ENCODE measurements at places on chromosomes 7 and 10. TPM values are rescaled to one million over a fixed set of nuclear protein-coding genes. Genes with fewer than 3 reads are reported as not detected.

DNA sequence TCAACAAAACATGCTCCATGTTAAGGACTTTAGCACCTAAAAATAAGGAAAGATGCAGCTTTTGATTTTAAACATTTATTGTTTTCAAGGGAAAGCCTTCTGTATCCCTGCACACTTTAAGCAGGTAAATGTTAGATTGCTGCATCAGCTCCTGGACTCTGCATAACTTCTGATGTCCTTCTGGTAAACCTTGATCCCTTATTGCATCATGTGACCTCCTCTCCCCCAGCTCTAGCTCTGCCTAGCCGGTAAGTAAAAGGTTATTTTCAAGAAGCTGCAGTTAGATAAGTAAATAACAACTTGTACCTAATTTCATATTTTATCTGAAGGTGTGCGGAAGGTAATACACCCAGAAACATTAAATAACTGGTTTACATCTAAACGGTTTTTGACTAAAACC is 37.5 kb downstream of the PDK4 start:
- no peak for DNase-seq

DNA sequence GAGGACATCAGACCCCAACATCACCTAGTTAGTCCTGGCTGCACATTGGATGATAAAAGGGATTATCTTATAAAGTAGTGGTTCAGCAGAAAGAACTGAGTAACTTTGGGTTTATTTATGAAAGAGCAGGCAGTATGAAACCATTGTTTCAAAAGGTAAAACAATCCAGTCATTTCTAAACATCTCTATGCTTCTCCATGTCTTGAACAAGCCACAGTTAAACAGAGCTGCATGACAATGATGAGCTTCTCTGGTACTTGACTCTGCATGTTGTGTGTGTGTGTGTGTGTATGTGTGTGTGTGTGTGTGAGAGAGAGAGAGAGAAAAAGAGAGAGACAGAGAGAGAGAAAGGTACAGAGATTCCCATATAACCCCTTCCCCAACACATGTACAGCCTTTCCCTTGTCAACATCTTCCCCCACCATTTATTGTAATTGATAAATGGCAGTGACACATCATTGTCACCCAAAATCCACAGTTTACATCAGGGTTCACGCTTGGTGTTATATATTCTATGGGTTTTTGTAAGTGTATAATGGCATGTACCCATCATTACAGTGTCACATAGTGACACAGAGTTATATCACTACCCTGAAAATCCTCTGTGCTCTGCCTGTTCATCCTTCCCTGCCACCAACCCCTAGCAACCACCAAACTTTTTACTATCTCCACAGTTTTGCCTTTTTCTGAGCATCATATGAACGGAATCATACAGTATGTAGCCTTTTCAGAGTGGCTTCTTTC is 32.8 kb upstream of the SLC18A3 start:
- no peak for DNase-seq

GRCh38 chr7:47780555-47780954 is 167.7 kb downstream of the PKD1L1 start:
- no peak for DNase-seq

- DNase-seq, result no peak
Observed at GRCh38 chr10:131078131-131078881, 233.2 kb downstream of the TCERG1L start.

DNA sequence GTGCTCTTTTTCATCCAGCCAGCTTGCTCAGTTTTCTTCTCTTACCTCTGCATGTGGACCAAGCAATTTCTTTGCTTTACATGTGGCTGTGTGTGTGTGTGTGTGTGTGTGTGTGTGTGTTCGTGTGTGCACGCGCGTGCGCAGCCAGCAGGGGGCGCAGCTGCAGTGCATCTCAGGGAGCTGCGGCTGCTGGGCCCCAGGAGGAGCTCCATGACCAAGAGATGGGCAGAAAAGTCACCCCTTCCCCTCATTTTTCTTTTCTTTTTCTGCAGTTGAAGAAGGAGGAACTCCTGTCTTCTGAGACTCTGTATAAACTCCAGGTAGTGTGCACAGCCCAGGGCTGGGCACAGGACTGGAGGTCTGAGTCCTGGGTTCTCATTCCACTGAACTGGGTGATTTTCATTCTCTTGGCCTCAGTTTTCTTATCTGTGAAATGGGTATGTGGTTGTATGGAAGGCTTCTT is 41.8 kb downstream of the BLNK start:
- peak; percentile 48 for DNase-seq

DNA sequence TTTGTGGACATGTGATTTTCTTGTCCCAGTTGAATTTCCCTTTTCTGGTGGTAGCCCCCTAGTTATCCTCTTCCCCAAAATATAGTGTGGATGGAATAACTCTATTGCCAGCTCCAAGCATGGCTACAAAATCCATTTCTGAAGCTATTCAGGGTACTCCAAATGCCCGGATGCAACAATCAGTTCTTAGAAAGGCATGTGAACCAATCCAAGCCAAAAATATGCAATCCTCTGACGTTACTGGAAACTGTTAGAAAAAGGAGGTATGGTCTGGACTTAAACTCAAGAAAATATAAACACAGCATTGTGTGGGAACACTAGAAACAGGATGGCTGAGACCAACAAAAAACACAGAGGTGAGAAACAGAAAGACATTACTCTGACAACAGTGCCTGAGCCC is 347.0 kb downstream of the GPAM start:
- DNase-seq, result no peak

- no peak for DNase-seq
Observed at GRCh38 chr7:101435461-101436220, 73.0 kb downstream of the COL26A1 start.

DNA sequence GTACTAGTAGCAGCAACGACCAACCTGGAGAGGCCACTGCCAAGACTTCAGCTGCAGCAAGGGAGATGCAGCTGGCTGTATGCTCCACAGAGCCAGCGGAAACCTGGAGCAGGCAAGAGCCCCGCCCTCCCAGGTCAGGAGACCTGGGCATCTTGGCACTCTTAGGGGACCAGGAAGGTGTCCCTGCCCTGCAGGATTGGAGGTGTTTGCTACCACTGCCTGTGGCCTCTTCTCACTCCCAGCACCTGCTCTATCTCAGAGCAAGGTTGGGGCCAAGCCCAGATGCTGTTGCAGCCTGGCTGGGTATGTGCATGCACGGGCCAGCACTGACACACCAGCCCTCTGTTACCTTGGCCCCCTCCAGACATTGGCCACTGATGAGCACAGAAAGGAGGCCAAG is 1512.8 kb downstream of the REEP3 start:
- no peak for DNase-seq

DNA sequence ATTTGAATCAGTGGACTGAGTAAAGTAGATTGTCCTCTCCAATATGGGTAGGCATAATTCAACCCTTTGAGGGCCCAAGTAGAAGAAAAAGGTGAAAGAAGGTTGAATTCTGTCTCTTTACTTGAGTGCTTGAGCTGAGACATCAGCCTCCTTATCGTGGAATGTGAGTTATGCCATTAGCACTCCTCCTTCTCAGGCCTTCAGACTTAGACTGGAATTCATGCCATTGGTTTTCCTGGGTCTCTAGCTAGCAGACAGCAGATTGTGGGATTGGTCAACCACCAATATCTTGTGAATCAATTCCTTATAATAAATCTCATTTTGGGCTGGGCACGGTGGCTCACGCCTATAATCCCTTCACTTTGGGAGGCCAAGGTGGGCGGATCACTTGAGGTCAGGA is 89.2 kb downstream of the CUL2 start:
- no peak for DNase-seq

DNA sequence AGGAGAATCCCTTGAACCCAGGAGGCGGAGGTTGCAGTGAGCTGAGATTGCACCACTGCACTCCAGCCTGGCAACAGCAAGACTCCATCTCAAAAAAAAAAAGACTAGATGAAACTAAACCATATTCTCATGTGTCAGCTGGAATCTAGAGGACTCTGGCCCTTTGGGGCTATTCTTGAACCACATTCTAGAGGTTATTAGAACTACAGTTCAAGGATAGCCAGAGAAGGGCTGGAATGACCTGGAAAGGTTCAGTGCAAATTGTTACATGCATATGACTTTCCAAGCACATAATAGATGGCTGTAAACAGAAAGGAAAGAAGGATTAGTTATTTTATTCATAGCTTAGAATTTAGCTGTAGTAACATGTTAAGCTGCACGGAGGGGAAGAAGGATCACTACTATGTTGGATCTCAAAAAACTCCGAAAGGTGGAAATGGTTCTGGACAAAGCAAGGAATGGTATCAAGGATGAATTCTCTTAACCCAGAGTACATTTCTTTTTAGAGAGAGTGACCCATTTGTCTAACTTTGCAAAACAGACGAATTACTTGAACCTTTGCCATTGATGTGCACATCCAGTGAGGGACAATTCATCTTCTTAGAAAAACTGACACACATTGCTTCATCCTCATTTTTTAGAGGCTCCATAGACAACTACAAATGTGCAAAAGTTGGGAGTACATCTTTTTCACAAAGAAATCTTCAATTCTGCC is 124.0 kb upstream of the SAMD8 start:
- peak; percentile 26 for DNase-seq

DNA sequence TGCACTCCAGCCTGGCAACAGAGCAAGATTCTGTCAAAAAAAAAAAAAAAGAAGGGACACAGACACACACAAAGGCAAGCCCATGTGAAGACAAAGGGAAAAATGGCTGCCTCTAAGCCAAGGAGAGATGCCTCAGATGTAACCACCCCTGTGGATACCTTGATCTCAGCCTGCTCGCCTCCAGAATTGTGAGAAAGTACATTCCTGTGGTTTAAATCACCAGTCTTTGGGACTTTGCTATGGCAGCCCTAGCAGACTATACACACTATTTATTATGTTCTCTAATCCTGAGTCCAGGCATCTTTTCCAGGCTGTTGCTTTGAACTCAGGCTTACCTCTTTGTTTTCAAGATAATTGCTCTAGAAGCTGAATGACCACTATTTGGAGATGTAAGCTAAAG is 494.3 kb downstream of the GALNT17 start:
- DNase-seq, result no peak

The FAM200A gene
- 4.9 TPM for total RNA-seq

The CHST3 gene
- total RNA-seq, result 56.4 TPM

The ITGA8 gene
- total RNA-seq, result 5.5 TPM

The ANAPC16 gene
- total RNA-seq, result 52.6 TPM

The OR6B1 gene
- not detected for total RNA-seq

The LIPM gene
- total RNA-seq, result not detected

The INTS1 gene
- total RNA-seq, result 47.7 TPM

Data from tibial nerve (tissue), 4 donors.